ENCODE measurements at places on chromosomes 3 and 15.

DNA sequence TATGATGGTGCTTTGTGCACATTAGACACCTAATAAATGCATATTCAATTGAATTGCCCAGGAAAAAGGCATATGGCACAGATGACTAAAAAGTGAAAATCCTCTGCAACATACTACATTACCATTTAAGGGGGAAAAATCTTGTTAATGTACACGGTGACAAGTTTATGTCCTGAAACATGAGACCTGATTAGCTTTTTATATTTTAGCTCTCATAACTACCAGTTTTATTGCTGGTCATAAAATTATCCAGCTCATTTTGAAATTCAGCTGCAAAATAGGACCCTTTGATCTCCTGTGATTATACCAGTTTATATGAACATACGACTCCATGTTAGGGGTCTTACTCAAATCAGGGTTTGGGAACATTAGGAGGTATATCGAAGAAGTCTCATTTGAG lies 684.6 kb upstream of the CCDC54 start:
- no peak for DNase-seq

GRCh38 chr3:45952456-45952855 lies 9.2 kb downstream of the CXCR6 start:
- DNase-seq, result no peak

DNA sequence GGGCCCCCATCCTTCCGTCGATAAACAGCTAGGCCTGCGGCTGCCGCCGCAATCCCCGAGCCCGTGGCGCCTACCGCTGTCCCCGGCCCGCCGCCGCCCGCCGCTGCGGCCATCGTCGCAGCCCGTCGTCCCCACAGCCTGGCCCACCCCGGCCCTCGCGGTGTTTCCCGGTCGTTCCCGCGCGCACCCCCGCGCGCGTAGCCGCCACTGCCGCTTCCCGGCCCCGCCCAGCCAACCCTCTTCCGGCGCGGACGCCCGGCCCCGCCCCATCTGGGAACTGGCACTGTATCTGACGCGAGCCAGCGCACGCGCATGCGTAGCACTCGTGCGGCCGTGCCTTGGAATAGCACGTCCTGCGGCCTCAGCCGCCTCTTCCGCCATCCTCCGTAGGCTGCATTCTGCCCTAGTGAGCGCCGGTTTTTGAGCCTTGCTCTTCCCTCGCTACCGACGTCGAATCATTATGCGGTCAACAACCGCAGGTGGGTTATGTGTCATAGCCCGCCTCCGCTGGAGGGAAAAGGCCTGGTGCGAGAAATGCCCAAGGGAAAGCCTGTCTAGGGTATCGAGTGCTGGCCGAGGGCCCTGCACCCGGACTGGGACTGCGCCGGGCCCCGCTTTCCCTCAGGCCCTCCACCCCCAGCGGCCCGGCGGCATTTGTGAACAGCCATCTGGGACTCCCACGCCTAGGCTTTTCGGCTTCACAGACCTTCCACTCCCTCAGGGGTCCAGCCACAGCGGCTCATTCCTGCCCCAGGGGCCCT lies at the start of gene SMARCC1:
SMARCC1 (minus strand) TSS at position 209 of the 761 bp plus-strand sequence; CDS start at position 113, 96 bp downstream.
- peak; percentile 97 for DNase-seq

DNA sequence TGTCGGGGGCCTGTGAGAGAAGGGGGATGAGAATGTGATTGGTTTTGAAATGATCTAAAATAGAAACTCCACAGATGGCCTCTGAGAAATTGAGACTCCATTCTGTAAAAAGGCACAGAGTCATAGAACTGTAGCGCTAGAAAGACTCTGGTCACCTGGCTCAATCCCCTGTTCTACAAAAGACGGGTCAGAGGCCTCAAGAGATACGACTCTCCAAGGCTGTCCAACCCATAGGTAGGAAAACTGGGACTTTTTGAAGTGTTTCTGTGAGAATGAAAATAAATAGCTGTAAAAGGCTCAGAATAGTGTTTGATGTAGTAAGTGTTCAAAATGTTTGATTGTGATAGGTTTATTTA lies 11.7 kb upstream of the TMC3 start:
- no peak for DNase-seq

DNA sequence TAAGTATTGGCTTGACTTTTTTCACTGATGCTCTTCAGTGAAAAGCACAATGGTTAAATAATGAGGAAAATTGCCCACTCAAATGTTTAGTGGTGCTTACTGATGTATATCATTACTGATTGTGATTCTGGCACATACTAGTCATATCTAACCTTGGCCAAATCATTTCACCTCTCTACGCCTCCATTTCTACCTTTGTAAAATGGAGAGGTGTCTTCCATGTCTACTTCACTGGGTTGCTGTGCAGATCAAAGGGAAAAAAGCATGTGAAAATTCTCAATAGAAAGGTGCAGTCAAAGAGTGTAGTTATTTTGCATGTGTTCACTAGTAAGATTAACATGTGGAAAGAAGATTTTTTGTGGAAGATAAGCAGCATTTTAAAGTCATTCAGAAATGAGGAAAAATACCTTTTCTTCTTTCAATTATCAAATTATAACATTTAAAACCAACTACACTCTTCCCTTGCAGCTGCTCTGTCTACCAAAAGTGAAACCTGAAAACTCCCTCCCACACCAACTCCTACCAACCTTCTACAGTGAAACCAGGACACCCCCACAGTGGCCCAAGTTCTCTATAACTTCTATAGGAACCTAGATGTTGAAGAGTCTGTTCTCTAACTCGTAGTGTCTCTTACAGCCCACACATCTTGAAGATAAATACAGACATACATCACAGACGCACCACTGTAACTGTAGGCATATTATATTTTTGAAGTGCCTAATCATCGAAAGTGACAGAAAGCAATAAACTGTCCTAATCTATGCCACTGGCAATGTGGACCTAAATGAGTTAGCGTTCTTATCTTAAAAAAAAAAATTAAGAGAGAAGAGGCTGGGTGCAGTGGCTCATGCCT lies 1.4 kb downstream of the CD200R1 start:
- peak; percentile 69 for DNase-seq

DNA sequence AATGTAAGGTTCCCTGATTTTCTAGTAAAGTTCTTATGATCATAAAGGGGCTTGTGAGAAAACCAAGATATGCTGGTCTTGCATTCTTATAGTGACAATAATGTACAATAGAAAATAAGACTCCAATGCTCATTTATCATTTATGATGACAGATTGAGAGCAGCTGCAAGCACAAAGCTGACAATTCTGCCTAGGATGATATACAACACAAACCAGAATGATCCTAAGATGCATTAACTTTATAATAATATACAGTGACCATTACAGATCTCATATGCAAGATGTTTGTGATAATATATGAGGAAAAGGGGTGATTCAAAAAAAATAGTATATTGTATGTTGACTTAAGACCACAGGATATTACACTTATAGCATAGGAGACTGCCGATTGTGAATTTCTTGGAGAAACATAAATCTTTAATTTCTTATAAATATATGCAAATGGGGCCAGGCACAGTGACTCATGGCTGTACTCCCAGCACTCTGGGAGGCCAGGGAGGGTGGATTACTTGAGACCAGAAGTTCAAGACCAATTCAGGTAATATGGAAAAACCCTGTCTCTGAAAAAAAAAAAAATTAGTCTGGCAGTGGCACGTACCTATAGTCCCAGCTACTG lies 387.0 kb downstream of the ZBBX start:
- DNase-seq, result no peak

DNA sequence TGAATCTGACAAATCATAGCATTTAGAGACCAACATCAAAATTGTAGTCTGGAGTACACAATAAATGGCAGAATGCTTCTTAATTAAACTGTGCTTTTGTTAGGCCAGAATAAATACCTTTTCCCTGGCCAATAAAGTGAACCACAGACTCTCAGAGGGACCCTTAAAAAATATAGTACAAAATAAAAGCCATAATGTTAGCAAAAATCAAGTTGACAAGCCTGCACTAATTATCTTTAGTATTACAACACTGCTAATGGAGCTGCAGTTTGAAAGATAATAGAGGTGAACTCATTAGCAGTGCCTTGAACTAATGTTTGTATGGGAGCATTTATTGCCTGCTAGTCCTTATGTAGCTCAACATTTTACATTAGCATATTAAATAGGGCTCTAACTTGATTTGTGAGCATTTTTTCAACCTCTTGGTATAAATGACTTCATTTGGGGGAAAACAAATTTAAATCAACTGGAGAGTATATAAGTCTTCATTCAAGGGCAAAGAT lies 801.3 kb downstream of the EPHA3 start:
- DNase-seq, result no peak

DNA sequence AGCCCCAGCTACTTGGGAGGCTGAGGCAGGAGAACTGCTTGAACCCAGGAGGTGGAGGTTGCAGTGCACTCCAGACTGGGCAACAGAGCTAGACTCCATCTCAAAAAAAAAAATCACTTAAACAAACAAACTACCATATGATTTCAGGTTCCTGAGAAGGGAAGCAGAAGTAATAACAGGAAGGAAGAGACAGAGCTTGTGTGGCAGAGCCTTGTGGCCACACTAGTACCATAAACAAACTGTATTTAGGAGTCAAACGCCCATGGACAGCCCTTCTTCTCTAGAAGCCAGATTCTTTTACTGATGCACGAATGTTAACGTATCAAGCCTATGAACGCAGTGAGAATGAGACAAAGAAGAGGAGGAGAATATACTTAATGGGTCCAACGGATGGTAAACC lies 12.0 kb downstream of the MTMR10 start:
- no peak for DNase-seq

GRCh38 chr15:36817776-36818175 lies 238.3 kb downstream of the CDIN1 start:
- no peak for DNase-seq

GRCh38 chr3:44530911-44531310 lies 24.1 kb upstream of the ZKSCAN7 start:
- DNase-seq, result no peak
